NCI-H526 (cell line): ENCODE measurements at places on chromosomes 11 and 22.

DNA sequence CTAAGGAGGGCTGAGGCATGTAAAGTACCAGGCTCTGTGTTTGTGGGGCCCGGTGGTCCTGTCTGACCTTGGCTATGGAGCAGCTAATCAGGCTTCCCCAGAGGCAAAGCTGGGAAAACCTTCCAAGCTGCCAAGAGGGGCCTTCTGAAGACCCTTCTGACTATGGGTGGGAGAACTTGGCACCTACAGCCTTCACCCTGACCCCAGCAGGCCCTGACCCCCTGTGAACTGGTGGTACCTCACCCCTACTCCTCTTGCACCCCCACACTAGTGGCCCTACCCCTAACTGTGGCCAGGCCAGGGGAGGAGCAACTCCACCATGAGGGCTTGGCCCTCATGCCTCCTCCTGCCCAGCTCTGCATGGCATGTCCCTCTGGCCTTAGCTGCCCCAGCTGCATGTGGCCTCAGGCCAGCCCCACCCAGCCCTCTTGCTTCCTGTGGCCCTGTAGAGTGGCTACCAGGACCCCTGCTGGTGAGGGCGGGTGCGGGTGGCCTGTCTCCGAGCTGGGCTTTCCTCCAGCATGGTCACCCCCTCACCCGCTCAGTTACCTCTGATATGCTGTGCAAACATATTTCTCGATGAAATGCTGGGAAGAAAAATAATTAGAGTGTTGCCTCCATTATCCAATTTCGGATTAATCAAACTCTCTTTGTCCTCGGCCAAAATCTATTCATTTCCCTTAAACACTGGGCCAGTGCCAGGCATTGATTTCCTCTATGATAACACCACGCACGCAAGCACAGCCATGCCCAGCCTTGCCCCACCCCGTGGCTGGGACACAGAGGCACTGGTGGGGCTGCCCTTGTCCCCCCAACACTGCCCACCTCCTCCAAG lies 7.5 kb downstream of the GNAZ start:
- DNase-seq = no peak

DNA sequence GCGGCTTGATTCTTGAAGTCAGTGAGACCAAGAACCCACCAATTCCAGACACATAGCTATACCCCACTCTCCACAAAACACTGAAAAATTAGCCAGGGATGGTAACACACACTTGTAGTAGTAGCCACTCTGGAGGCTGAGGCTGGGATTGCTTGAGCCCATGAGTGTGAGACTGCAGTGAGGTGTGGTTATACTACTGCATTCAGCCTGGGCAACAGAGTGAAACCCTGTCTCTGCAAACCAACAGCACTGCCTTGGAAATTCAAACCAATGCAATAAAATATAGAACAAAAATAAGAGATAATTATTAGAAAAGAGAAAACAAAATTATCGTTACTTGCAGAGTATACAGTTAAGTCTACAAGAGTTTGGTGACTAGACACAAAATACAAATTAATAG lies 20.2 kb upstream of the PRDM10 start:
- DNase-seq = no peak

DNA sequence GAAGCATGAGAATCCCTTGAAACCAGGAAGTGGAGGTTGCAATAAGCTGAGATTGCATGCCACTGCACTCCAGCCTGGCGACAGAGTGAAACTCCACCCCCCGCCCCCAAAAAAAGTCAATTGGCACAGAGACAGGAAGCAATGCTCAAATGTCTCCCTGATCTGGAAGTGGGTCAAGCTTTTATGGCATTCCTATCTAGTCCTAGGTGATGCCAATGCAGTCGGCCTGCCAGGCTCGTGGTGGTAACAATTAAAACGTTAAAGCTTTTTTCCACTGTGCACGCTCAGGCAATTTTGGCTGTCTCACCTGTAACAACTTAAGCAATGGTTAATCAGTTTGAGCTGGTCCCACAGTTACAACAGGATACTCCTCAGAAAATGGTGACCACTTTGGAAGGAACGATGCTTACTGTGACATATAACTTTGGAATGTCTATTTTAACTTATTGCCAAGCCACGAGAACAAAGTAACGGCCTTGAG lies 18.9 kb upstream of the PISD start:
- DNase-seq = no peak

- DNase-seq = no peak
Measured at GRCh38 chr11:65852508-65853245, 5.3 kb downstream of the CFL1 start.

DNA sequence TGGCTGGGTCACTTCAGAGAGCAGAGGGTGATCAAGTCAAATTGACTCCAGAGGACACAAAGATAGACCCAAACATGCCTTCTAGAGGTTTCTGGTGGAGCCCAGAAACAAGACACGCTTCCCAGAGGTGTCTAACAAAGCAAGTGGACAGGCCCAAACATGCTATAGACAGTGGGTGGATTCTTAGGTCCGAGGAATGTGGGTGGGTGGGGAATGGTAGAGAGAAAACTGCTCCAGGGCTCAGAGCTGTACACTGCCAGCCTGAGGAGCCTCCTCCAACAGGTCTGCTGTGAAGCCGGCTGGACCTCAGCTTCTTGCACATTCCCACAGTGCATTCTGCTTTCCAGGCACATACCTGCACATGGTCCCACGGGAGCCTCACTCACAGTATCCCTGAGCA lies 116.8 kb upstream of the NECTIN1 start:
- DNase-seq = no peak

- no peak for DNase-seq
Measured at GRCh38 chr22:31142285-31142684, 2.0 kb upstream of the PLA2G3 start.

DNA sequence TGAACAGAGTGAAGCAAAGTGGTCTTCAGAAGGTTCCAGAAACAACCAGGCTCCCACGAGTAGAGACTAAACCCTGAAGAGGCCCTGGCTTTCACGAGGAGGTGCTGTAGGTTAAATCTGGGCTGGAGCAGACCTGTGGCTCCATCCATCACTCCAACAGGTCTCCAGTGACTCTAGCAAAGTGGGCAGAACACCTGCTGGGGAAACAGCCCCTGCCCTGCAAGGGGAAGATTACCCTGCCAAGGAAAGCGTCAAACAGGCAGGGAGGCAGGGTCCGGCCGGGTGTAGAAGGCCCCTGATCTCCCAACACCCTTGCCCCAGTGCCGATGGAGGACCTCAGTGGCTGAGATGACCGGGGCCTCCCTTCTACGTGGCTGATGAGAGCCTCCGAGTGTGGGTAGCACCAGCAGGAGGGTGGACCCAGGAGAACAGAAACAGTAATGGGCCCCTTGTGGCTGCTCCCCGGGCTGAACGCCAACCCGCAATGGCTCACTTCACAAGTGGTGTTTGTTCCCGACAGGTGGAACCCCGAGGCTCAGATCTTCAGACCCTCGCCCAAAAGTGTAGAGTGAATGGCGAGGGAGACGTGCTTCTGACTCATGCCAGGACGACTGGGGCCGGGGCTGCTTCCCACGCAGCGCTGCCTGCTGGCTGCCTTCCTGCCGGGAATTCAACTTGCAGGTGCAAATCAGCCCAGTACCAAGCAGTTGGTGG lies 112.0 kb downstream of the SHANK2 start:
- DNase-seq = peak; percentile 21

DNA sequence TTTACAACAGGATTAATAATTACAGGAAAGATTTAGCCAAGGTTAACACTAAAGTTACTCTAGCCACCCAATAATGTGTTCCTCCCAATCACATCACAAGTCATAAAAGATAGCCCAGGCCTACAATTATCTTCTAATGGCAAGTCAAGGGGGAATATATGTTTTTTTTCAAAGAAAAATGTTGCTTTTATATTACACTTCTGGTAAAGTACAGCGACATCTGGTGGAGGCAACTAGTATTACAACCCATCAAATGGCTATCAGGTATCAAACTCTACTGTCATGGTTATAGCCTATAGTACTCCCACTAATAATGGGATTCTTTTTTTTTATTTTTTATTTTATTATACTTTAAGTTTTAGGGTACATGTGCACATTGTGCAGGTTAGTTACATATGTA lies 71.8 kb downstream of the XRRA1 start:
- peak; percentile 9 for DNase-seq

- DNase-seq = no peak
Measured at GRCh38 chr11:117415358-117415896, 87.8 kb downstream of the CEP164 start.

GRCh38 chr11:100536979-100537378 lies 150.1 kb upstream of the ARHGAP42 start:
- DNase-seq = no peak

DNA sequence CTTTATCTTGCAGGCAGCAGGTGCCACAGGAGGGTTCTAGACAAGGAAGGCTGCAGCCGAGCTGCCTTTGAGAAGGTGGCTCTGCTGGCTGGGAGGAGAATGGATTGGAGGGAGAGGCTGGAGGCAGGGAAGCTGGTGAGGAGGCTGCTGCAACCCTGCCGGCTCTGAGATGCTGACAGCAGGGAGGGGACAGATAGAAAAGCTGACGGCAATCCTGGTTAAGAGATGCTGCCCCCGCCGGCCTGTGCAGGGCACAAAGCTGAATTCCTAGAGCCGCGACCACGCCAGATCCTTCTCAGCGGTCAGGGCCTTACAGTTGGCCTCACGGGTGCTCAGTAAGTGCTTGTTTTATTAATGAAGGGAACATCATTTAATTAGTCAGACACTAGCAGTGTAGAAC lies 105.4 kb downstream of the CACNA1I start:
- DNase-seq = no peak

DNA sequence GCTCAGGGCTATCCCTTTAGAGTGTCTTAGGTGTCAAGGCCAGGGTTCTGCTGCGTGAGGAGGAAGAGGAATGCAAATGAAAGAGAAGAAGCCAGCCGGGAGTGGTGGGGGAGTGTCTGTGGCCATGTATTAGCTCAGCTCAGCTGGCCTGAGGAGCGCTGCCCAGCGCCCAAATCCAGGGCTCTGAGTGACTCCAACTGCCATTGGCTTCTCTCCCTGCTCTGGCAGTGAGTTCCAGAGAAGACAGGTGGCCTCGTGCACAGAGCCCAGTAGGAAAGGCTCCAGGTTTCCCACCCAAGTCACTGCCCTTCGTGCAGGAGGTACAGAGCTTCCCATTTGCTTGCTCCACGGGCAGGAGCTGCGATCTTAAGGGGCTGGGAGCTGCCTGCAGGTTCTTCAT lies 302.0 kb downstream of the KIRREL3 start:
- no peak for DNase-seq

DNA sequence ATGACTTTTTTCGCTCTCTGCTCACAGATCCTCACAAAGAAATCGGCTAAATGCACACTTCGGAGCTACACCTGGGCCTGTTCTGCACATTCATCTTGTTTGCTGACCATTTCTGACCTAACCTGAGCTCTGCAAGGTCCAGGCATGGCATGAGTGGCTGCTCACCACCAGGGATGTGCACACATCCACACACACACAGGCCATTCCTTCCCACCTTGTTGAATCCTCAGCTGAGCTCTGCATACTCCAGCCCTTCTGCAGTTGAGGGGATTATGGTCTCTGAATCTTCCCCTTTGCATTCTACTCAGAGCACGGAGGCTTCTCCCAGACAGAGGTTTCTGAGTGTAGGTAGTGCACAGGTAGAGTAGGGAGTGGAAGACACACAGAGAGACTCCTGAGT lies 411.9 kb upstream of the B3GAT1 start:
- DNase-seq = no peak
